ENCODE measurements at places on chromosomes 11 and 22. TPM values are rescaled to one million over a fixed set of nuclear protein-coding genes. Genes with fewer than 3 reads are reported as not detected.

Gene OR5B21
- not detected for total RNA-seq

Gene SYCE3
- total RNA-seq = 0.85 TPM

Gene TSPAN32
- not detected for total RNA-seq

Gene OR8G1
- not detected for total RNA-seq

DNA sequence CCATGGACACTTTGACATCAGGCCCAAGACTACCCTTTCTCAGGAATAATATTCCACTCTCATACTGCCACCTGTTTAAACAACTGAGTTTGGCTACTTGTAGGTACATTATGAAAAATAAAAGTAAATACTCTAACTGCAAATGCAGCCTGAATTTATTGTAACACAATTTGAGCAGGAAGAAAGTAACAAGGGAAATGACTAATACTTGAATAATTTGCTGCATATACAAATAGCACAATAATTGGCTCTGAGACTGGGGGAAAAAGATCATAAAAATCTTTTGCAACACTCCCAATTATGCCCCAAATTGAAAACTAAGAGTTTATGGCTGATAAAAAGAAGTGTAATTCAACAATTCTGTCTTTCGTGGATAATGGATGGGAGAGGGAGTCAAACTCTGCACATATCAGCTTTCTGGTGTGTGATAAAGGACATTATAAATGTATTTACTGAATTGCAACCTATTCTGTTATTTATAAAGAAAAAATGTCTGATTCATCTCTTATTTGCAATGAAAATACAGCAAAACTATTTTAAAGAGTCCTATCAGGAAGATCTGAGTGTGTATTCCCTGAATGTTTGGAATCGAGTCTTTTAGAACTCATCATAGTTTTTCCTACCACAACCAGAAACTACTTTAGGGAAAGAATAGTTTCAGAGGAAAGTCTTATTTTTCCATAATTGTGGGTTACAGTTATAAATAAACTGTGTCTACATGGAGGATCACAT, 359.0 kb downstream of the JRKL start:
- DNase-seq = no peak
- no peaks in the 10 kb centered on the region for H3K4me1 ChIP-seq
- no peaks in the 10 kb centered on the region for H3K36me3 ChIP-seq
- H3K4me3 ChIP-seq = no peak overlapping the region

DNA sequence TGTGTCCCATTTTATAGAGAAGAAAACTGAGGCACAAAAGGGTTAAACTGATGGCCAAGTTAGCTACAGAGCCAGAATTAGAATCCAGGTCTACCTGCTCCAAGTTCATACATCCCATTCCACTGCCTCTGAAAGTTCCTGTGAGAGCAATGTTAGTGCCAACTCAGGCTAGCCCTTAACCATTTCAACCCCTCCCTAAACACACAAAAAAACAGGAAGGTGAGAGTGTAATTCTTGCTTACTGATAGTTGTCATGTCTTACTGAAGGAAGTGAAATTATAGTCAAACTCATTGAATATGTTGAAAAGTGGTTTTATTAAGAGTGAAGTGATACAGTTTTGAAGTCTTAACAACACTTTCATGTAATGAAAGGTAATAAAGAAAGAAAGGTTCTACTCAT, 2.9 kb upstream of the E2F8 start:
- peaks cover 9% of the 10 kb centered on the region for H3K27me3 ChIP-seq
- H3K4me3 ChIP-seq = no peak overlapping the region
- peaks cover 8% of the 10 kb centered on the region for H3K36me3 ChIP-seq
- H3K27ac ChIP-seq = no peak overlapping the region
- no peaks in the 10 kb centered on the region for H3K4me1 ChIP-seq

DNA sequence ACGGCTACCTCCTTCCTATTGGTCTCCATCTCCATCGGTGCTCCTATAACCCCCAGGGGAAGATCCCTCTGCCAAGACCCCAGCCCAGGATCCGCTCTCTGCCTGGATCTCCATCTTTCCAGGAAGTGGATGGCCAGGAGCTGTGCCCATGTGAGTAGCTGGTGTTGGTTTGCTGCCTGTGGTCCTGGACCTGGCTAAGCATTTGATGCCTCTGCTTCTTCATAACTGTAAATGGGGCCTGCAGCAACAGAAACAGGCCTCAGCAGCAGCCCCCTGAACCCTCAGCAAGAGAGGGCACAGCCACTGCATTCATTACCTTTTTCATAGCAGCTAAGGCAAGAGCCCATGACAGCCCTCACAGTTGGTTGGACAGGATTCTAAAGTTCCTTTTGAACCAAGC, 26.6 kb upstream of the CSNK2A3 start:
- H3K36me3 ChIP-seq = no peaks in the 10 kb centered on the region
- DNase-seq = no peak
- no peak overlapping the region for H3K27ac ChIP-seq
- no peaks in the 10 kb centered on the region for H3K27me3 ChIP-seq

DNA sequence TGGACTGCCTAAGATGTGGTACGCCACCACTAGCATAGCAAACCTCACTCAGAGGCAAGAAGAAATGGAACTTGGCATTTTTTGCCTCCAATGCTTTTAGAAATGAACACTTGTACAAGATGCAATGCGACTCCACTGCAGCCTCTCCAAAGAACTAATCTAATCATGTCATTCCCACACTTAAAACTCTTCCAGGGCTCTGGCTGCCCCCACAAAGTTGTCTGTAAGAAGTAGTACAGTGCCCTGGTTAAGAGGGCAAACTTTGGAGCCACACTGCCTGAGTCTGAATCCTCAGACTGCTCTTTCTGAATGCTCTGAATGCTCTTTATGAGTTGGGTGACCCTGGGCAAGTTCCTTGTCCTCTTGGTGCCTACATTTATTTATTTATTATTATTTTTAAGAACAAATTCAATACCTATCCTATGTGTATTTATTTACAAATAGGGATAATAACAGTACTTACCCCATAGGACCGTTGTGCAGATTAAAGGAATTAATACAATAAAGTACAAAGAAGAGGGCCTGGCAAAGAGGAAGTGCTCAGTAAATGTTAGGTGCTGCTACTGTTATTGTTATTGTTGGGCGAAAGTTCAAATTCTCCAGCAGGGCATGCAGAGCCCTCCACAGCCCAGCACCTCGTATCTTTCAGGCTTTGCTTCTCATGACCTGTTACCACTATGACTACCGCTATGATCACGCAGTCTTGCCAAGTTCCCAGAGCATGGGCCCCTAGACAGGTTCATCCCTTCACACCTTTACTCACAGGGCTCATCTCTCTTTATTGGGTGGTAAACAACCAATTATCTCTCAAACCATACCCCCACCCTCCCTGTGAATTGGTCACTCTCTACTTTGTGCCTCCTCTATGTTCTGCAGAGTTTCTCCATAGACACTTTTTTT, 59.3 kb downstream of the RAB30 start:
- H3K36me3 ChIP-seq = no peaks in the 10 kb centered on the region
- no peak overlapping the region for H3K27ac ChIP-seq
- H3K4me1 ChIP-seq = no peaks in the 10 kb centered on the region
- H3K27me3 ChIP-seq = no peaks in the 10 kb centered on the region
- no peak overlapping the region for H3K4me3 ChIP-seq

GRCh38 chr11:16982809-16983208, 31.4 kb downstream of the PLEKHA7 start:
- no peak overlapping the region for H3K27ac ChIP-seq
- no peaks in the 10 kb centered on the region for H3K27me3 ChIP-seq
- no peaks in the 10 kb centered on the region for H3K36me3 ChIP-seq
- H3K4me3 ChIP-seq = no peak overlapping the region

GRCh38 chr11:1728931-1729691, 21.3 kb downstream of the IFITM10 start:
- H3K36me3 ChIP-seq = no peaks in the 10 kb centered on the region
- no peaks in the 10 kb centered on the region for H3K27me3 ChIP-seq
- DNase-seq = no peak
- H3K4me3 ChIP-seq = no peak overlapping the region
- no peaks in the 10 kb centered on the region for H3K4me1 ChIP-seq

GRCh38 chr11:97354026-97354425, 964.2 kb downstream of the JRKL start:
- H3K27me3 ChIP-seq = no peaks in the 10 kb centered on the region
- H3K4me3 ChIP-seq = no peak overlapping the region
- no peaks in the 10 kb centered on the region for H3K4me1 ChIP-seq
- no peaks in the 10 kb centered on the region for H3K36me3 ChIP-seq

GRCh38 chr22:43511276-43511910, 99.6 kb downstream of the MPPED1 start:
- no peak for DNase-seq
- H3K27ac ChIP-seq = no peak overlapping the region
- no peak overlapping the region for H3K4me3 ChIP-seq
- H3K27me3 ChIP-seq = no peaks in the 10 kb centered on the region
- H3K4me1 ChIP-seq = no peaks in the 10 kb centered on the region
- H3K36me3 ChIP-seq = no peaks in the 10 kb centered on the region

DNA sequence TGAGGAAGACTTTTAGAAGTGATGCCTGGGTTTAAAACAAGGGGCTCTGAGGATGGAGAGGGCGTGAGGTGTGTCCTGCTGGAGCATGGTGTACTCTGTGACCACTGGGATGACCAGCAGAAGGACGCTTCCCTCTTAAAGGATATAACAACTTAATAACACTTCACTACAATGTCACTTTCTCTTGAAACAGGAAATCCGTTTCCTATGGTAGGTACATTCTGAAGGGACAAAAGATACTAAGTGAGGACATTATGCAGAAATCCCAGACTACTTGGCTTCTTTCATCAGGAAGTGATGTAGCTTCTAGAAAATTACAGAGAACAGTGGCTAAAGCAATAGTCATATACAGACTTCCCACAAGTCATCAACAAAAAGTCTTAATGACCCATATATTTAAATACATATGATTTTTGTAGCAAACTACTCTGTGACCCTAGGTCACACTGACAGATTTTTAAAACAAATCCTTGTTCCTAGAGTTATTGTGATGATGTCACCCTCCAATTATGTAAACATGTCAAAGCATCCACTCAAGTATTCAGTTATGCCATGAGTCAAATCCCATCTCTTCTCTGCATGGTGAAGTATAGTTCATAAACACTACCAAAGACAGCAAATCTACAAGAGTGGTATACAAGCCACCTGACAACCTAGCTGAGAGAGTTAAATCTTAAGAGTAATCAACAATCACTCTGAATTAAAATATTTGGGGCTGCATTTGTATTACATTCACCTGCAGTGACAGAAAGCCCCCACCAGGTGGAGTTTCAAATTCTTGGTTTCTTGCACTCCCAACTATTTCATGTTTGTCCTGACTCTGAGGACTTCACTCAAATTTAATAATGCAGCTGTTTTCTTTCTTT, 32.8 kb downstream of the PITPNB start:
- peaks cover 11% of the 10 kb centered on the region for H3K36me3 ChIP-seq
- no peak overlapping the region for H3K4me3 ChIP-seq
- no peak for DNase-seq
- H3K27ac ChIP-seq = no peak overlapping the region
- H3K27me3 ChIP-seq = no peaks in the 10 kb centered on the region

DNA sequence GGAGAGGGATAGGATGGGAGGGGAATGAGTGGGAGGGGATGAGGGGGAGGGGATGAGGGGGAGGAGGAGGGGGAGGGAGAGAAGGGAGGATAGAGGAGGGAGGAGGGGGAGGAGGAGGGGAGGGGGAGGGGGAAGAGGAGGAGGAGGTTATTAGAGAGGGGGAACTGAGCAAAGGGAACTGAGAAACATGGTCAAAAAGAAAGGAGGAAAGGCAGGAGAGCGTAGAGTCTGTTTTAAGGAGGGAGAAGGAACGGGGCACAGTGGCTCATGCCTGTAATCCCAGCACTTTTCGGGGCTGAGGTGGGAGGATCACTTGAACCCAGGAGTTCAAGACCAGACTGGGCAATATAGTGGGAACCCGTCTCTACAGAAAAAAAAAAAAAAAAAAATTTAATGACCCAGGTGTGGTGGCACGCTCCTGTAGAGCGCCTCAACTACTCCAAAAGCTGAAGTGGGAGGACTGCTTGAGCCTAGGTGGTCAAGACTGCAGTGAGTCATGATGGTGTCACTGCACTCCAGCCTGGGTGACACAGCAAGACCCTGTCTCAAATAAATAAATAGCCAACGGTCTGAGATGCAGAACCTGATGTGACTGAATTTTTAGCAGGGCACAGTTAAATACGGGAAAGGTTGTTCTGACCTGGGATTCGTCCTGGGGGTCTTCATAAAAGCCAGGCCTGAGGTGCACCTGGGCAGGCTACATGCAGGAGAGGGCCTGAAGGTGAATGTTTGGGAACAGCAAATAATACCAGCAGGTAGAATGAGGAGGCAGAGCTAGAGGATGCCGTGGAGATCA, 4.0 kb downstream of the B3GNT6 start:
- peaks cover 12% of the 10 kb centered on the region for H3K27me3 ChIP-seq
- H3K4me1 ChIP-seq = no peaks in the 10 kb centered on the region
- H3K4me3 ChIP-seq = no peak overlapping the region

GRCh38 chr11:3645552-3645951, 624 bp downstream of the ART1 start:
- no peaks in the 10 kb centered on the region for H3K4me1 ChIP-seq
- no peaks in the 10 kb centered on the region for H3K27me3 ChIP-seq
- no peak overlapping the region for H3K27ac ChIP-seq
- peaks cover 27% of the 10 kb centered on the region for H3K36me3 ChIP-seq
- H3K4me3 ChIP-seq = no peak overlapping the region

GRCh38 chr11:46381048-46381818, at the start of gene MDK:
Gene MDK (plus strand): TSS chr11:46381669. CDS start chr11:46382058, 389 bp downstream.
- H3K36me3 ChIP-seq = peaks cover 28% of the 10 kb centered on the region
- H3K4me3 ChIP-seq = peak within 1 kb of the TSS; percentile 86
- peak; percentile 73 for DNase-seq
- no peak within 1 kb of the TSS for H3K27ac ChIP-seq

DNA sequence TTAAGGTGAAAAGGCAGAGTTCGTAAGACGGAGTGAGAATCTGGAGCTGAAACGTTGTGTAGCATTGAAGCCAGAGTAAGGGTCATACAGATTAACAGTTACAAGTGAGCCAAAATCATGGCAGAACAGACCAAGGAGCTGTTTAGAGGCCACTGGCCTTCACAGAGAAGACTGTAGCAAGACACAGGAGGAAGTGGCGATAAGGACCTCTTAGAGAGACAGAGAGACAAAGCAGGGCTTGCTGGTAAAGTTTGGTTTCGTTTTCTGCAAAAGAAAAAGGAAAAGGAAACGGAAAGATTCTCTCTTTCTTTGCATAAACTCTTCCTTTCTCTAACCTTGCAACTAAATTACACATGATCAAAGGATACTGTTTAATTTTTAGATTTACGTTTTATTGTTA, 83.0 kb downstream of the AASDHPPT start:
- no peak overlapping the region for H3K27ac ChIP-seq
- no peaks in the 10 kb centered on the region for H3K4me1 ChIP-seq
- DNase-seq = no peak
- no peak overlapping the region for H3K4me3 ChIP-seq
- no peaks in the 10 kb centered on the region for H3K27me3 ChIP-seq

- peak overlapping the region; percentile 88 for H3K4me3 ChIP-seq
- DNase-seq = peak; percentile 60
- H3K27me3 ChIP-seq = no peaks in the 10 kb centered on the region
- no peaks in the 10 kb centered on the region for H3K36me3 ChIP-seq
- no peak overlapping the region for H3K27ac ChIP-seq
Measured at GRCh38 chr22:23751441-23751996, 607 bp upstream of the ZNF70 start.

DNA sequence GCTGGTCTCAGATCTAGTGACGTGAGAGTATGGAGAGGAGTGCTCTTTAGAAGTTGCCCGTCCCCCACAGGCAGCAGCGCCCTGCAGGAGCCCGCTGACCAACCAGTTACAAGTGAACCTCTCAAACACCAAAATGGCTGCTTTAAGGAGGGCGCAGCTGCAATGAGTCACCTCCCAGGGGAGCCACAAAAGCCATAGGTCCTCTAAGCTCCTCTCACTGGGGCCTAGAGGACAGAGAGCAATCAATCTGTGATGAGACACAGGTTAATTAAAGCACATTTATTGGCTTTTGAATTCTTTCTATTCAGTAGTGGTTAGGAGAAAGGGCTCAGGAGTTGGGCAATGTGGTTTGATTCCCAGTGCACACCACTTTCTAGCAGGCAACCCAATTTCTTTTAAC, 15.5 kb upstream of the RAPSN start:
- no peak for DNase-seq
- peaks cover 20% of the 10 kb centered on the region for H3K36me3 ChIP-seq
- H3K27ac ChIP-seq = no peak overlapping the region
- no peaks in the 10 kb centered on the region for H3K27me3 ChIP-seq
- H3K4me3 ChIP-seq = no peak overlapping the region

Measured in H9 (cell line).